ENCODE measurements at places on chromosomes 2 and 18. TPM values are rescaled to one million over a fixed set of nuclear protein-coding genes. Genes with fewer than 3 reads are reported as not detected.

GYPC gene
- 146 TPM for polyA plus RNA-seq

NEU2 gene
- not detected for polyA plus RNA-seq

STPG4 gene
- not detected for polyA plus RNA-seq

PDE6D gene
- 31.2 TPM for polyA plus RNA-seq

CABYR gene
- polyA plus RNA-seq = 0.19 TPM

ID2 gene
- polyA plus RNA-seq = 70.3 TPM

DNA sequence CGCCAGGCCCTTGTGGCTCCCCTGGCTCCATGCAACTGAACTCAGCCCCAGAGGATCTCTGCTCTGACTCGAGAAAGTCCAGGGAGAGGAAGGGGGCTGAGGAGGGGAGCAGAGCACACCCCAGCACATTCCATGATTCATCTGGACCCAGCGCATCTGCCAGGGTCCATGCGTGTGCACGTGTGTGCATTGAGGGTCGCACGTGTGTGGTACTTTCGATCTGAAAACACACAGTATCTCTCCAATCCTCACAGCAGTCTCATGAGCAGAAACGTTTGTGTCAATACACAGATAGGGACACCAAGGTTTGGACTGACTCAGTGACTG is 146.4 kb upstream of the ID2 start:
- peak overlapping the region; percentile 40 for H3K27ac ChIP-seq
- no peaks in the 10 kb centered on the region for H3K27me3 ChIP-seq
- H3K4me1 ChIP-seq = peaks cover 17% of the 10 kb centered on the region

- no peaks in the 10 kb centered on the region for H3K36me3 ChIP-seq
- H3K27me3 ChIP-seq = no peaks in the 10 kb centered on the region
- no peak overlapping the region for H3K4me3 ChIP-seq
- no peak for DNase-seq
Measured at GRCh38 chr2:88892788-88893187, 201.3 kb downstream of the RPIA start.

DNA sequence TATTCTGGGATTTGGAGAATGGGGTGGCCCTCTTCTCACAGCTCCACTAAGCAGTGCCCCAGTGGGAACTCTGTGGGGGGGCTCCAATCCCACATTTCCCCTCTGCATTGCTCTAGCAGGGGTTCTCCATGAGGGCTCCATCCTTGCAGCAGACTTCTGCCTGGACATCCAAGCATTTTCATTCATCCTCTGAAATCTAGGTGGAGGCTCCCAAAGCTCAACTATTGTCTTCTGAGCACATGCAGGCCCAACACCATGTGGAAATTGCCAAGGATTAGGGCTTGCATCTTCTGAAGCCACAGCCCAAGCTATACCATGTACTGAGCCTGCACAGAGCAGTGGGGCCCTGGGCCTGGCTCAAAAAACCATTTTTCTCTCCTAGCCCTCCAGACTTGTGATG is 162.4 kb upstream of the CWC22 start:
- H3K27ac ChIP-seq = no peak overlapping the region
- no peak for DNase-seq
- H3K36me3 ChIP-seq = no peaks in the 10 kb centered on the region
- no peak overlapping the region for H3K4me3 ChIP-seq
- no peaks in the 10 kb centered on the region for H3K4me1 ChIP-seq

DNA sequence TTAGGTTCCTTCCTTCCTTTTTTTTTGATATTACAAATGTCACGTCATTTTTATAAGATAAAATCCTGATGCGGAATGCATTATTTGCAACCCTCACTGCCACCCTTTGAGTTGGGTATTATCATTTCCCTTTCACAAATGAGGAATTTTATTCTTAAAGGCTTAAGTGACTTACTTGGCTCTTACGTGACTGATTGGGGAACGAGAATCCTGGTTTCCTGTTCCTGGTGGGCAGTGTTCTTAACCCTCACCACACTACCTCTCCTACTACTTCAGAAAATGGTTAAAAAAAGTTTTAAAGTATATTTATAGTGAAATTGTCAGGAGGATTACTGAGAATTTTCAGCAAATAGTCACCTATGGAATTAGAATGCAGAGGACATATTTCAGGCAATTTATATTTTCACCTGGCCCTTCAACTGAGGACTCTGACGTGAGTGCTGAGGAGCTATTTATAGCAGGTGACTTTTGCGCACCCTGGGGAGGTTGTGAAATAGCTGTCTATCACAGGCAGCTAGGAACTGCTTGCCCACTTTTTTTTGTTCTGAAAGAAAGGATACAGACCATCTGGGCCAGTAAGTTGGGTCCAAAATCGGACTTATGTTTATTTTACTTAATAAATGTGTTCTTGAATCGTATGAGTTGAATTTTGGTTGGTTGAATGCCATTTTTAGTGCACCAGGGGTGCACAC is 18.7 kb upstream of the RASGRP3 start:
- H3K4me3 ChIP-seq = peak overlapping the region; percentile 45
- peaks cover 3% of the 10 kb centered on the region for H3K4me1 ChIP-seq
- H3K27ac ChIP-seq = peak overlapping the region; percentile 78
- H3K36me3 ChIP-seq = no peaks in the 10 kb centered on the region
- H3K27me3 ChIP-seq = no peaks in the 10 kb centered on the region
- peak; percentile 66 for DNase-seq

DNA sequence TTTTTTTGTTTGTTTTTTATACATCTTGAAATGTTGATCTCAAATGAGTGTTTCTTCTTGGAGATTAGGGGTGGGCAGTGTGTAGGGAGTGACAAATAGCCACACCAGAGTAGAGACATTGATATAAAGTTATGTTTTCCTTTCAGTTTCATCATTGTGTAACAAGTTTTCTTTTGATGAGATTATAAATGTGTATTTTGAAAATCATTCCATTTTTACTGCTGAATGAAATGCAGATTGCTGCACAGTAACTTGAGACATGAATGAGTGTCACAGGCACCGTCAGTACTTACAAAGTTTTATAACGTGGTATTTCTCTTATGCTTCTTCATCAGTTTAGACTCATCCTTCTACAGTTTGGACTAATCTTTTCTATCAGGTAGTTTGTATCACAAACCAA is 370 bp downstream of the MEP1B start:
- no peaks in the 10 kb centered on the region for H3K4me1 ChIP-seq
- no peak overlapping the region for H3K4me3 ChIP-seq
- no peaks in the 10 kb centered on the region for H3K27me3 ChIP-seq
- H3K27ac ChIP-seq = no peak overlapping the region
- DNase-seq = no peak

GRCh38 chr18:24930971-24931370 is 421.0 kb downstream of the ZNF521 start:
- H3K27ac ChIP-seq = no peak overlapping the region
- H3K36me3 ChIP-seq = no peaks in the 10 kb centered on the region
- DNase-seq = no peak
- H3K4me1 ChIP-seq = no peaks in the 10 kb centered on the region

- DNase-seq = no peak
- H3K36me3 ChIP-seq = no peaks in the 10 kb centered on the region
- no peak overlapping the region for H3K27ac ChIP-seq
- no peak overlapping the region for H3K4me3 ChIP-seq
- no peaks in the 10 kb centered on the region for H3K27me3 ChIP-seq
Measured at GRCh38 chr18:5395860-5396448, 100.4 kb upstream of the ZBTB14 start.

DNA sequence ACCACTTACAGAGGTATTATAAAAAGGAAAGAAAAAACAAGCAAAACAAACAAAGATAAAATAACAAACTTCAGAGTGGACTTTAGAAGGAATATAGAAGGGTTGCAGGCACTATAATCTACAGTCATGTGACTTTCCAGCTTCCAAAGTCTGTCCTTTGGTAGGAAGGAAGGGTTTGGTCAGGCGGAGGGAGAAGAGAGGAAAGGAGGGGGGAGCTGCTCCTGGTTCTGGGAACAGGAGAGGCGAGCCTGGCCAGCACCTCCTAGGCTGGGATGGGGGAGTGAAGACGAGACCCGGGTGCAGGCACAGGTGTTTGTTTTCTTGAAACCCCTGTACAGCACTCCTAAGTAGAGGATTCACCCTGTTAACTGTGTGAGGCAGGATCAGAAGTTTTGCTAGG is 53.8 kb upstream of the GATA6 start:
- H3K4me1 ChIP-seq = peaks cover 8% of the 10 kb centered on the region
- no peak overlapping the region for H3K27ac ChIP-seq
- H3K4me3 ChIP-seq = no peak overlapping the region
- H3K36me3 ChIP-seq = no peaks in the 10 kb centered on the region

All from heart right ventricle (tissue), 16 donors.